Common myeloid progenitor, CD34-positive (primary cell): ENCODE measurements at places on chromosomes 16 and 17.
A peak's percentile ranks its signal among the peaks of the same experiment; 100 is the strongest.

- DNase-seq = no peak
These were observed 1216.3 kb upstream of the GOT2 start for GRCh38 chr16:59950431-59950830.

- DNase-seq = no peak
These were observed 25.8 kb downstream of the ASIC2 start for GRCh38 chr17:33267271-33267790.

DNA sequence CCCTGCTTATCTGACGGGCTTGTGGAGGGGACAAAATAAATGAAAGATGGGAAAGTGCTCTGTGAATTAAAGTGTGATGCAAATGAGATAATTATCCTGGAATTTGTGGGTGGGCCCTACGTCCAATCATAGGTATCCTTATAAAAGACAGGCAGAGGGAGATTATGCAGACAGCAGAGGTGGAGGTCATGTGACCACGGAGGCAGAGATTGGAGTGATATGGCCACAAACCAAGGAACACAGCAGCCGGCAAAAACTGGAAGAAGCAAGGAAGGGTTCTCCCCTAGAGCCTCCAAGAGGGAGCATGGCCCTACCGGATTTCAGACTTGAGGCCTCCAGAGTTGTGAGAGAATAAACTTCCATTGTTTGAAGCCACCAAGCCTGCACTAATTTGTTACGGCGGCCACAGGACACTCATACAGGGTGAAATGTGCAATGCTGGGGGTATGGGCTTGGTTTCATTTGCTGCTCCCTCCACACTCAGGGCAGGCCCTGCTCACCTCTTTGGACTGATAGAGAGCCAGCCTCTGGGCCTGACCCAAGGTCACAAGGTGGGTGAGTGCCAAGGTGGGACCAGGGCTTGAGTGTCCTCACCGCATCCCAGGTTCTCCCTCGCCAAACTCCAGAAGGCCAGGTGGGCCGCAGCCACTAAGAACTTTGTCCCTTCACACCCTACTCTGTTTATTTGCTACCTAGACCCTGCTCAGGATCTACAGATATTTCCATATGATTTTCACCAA is 149.6 kb upstream of the TNRC6C start:
- DNase-seq = no peak

GRCh38 chr17:60601447-60602384 is 1.7 kb downstream of the PPM1D start:
- peak; percentile 59 for DNase-seq

DNA sequence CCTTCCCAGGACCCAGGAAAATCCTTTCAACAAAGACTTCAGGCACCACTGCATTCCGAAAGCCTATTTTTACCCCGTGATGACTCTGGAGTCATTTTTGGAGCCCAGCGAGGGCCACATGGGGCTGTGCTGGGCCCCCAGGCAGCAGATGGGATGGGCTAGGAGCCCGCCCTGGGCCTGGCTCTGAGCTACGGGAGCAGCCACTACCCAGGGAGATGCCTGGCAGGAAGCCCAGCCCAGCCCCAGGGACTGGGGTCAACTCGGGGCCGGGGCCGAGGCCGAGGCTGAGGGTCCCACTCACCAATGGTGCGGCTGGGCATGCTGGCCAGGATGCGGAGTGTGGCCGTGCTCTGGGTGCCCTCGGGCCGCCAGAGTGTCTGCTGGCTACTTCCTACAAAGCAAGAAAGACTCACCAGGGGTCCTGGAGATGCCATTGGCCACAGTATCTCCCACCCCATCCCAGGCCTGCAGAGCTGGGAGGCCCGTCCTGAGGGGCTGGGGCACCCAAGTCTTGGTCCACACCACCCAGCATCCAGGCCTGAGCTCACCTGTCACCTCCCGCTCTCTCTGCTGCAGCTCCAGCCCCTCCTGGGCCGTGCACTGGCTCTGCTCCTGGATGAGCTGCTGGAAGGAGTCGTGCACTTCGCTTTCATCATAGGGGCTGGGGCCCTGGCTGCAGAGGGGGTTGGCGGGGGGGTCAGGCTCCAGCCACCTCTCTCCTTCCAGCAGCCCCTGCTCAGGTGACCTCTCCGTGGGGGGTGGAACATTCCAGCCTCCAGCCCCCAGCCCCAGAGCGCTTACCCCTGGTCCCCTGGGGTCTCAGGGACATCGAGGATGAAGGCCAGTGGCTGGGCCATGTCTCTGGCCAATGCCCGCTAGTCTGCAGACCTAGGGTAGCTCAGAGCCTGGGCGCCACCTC is 2.3 kb downstream of the TMC6 start:
- no peak for DNase-seq

GRCh38 chr17:5823219-5823618 is 238.9 kb upstream of the NLRP1 start:
- no peak for DNase-seq

DNA sequence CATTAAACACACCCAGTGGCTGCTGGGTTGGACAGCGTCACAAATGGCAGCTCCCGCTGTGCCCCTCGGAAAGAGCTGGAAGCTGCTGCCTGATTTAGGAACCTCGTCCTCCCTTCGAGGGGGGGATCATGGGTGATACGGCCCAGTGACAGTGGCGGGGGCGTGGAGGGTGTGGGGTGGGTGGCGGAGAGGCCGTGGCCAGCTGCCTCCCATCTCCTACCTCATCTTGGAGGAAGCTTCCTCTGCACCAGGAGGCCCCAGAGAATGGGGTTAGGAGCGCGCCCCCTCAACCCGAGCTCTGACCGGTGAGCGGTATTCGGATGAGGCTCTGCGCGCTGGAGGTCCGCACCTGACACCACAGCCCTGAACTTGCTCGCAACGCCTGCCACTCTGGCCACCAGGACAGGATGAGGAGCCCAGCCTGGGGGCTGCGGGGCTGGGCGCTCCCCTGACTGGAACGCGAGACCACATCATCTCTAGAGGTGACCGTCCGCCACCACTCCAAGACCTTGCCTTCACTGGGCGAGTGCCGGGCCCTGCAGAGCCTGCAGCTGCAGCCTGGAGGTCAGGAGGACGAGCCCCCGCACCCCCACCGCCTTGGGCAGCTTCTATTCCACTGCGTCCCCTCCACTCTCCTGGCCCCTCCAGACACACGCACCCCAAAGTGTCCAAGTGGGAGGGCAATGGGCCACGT is 80.9 kb downstream of the KLHDC4 start:
- no peak for DNase-seq

DNA sequence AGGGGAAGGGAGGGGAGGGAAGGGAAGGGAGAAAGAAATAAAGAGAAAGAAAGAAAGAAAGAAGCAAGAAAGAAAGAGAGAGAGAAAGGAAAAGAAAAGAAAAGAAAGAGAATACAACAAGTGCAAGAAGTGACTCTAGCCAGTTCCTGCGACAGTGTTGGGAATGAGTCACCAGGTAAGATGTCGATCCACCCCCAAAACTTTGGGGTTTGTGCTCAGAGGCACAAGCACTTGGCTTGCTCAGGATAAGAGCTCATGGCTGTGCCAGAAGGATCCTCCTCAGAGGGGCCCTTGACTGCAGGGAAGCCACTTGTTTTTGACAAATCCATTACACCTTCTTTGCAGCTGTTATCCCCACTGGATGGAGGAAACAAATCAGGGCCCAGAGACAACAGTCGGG is 137.7 kb downstream of the TMEM132E start:
- DNase-seq = no peak

DNA sequence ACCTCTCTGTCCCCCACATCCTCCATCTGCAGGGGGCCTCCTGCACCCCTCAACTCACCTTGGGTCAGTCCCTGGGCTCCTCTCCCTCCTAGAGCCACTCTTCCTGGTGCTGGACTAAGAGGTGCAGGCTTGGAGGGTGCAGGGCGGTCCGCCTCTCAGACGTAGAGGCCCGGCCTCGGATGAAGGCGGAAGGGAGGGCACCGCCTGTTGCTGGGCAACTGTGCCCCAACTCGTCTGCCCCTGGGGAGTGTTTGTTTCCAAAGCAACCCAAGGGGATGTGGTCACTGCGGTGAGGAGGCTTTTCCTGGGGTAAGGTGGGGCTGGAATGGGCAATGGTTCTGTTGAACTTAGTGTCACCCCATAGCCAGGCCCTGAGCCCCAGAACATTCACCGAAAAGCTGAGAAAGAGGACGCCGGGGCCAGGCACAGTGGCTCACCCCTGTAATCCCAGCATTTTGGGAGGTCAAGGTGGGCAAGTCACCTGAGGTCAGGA is at the start of gene C16orf54:
Gene C16orf54, minus strand, starts transcription at position 138 of the 493 bp plus-strand sequence. CDS start 1,039 bp downstream, outside the sequence.
- peak; percentile 98 for DNase-seq

- no peak for DNase-seq
These were observed 18.3 kb downstream of the VPS53 start for GRCh38 chr17:696369-696768.

DNA sequence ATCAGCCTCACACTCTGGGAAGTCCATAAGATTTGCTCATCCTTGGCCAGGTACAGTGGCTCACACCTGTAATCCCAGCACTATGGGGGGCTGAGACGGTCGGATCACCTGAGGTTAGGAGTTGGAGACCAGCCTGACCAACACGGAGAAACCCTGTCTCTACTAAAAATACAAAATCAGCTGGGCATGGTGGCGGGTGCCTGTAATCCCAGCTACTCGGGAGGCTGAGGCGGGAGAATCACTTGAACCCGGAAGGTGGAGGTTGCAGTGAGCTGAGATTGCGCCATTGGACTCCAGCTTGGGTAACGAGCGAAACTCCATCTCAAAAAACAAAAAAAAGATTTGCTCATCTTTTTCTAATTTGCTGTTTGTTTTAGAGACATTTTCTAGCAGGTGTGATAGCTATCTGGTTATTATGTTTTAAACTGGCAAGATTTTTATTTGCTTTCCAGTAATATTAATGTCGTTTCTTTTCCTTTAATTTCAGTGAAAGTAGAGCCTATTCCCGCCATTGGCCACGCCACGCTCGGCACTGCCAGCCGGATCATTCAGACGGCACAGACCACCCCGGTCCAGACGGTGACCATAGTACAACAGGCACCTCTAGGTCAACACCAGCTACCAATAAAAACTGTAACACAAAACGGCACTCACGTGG is 61.5 kb downstream of the WDR45B start:
- DNase-seq = no peak

GRCh38 chr16:85524630-85525419 is 88.3 kb upstream of the GSE1 start:
- DNase-seq = peak; percentile 57

- DNase-seq = no peak
These were observed 42.2 kb upstream of the INTS2 start for GRCh38 chr17:61970030-61970429.

GRCh38 chr16:11104168-11105037 is 151.6 kb downstream of the SOCS1 start:
- DNase-seq = no peak

DNA sequence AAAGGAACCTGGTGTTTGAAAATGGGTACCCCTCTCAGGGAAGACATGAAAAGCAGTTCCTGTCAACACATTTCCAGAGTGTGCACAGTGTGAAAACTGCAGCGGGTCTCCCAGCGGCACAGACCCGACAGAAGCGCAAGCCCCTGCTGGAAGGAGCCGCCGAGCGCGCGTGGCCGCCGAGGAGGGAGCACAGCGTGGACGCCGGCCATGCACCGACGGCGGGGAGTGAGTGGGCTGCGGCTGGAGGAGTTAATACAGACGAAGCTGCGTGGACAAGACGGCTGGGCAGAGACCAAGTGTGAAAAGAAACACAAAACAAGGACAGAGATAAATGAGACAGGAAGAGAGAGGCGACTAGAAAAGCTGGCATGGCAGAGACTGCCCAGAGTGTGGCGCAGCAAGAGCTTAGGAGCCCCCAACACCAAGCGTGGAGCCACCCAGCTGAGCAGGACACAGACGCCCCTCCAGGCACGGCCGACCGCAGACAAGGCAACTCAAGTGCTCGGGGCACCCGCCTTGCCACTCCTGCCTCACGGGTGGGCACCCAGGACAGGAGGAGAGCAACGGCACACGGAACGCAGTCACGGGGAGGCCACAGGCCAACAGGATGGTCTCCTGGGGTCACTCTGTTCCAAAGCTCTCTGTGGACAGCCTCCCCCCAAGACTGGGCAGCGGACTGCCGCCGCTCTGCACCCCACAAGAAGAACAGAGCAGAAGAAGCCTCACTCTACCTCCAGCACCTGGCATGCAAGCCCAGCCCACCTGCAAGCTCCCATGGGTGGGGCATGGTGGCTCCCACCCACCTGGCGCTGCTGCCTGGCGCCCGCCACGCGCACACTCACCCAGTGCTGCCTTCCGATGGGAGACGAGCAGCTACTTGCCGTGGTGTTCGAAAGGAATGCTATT is 16.5 kb downstream of the SLC16A3 start:
- no peak for DNase-seq

GRCh38 chr17:80110927-80111701 is 9.7 kb downstream of the GAA start:
- no peak for DNase-seq

- DNase-seq = no peak
These were observed 25.0 kb downstream of the TAC4 start for GRCh38 chr17:49822829-49823228.

DNA sequence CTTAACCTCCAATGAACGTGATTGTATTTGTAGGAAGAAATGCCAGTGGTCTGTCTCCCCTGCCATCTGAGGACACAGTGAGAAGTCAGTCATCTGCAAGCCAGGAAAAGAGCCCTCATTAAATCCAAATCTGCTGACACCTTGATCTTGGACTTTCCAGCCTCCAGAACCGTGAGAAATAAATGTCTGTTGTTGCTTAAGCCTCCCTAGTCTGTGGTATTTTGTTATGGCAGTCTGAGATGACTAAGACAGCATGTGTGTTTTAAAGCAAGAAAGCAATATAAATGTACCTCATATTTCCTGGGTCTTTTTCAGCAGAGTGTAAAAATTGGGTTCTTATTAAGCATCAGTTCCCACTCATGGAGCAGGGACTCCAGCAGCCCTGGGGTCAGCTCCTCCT is 177.9 kb upstream of the NLRP1 start:
- no peak for DNase-seq

DNA sequence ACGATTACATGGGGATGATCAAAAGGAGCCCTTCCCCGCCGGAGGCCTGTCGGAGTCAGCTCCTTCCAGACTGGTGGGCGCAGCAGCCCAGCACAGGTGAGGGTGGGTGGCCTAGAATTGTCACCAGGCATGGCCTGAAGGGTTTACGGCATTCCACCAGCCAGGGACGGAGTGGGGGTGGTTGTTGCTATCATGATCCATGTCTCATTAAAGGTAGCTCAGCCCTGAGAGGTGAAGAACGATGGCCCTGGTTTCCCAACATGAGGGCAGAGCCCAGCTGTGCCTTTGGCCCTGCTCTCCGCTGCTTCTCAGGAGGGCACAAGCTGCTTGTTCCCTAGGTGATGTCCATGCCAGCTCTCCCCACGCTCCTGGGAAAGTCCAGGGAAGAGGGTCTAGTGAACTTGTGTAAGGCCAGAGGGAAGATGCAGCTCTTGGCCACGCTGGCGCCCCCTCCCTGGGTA is 14.2 kb downstream of the IRF8 start:
- DNase-seq = no peak

- no peak for DNase-seq
These were observed 517.7 kb upstream of the PSMD7 start for GRCh38 chr16:73778887-73779286.
